ENCODE measurements at places on chromosomes 5 and 9.

GRCh38 chr5:137828180-137828579 is 39.5 kb upstream of the MYOT start:
- DNase-seq, result no peak

GRCh38 chr5:66929995-66930394 is 266.6 kb downstream of the CD180 start:
- no peak for DNase-seq

DNA sequence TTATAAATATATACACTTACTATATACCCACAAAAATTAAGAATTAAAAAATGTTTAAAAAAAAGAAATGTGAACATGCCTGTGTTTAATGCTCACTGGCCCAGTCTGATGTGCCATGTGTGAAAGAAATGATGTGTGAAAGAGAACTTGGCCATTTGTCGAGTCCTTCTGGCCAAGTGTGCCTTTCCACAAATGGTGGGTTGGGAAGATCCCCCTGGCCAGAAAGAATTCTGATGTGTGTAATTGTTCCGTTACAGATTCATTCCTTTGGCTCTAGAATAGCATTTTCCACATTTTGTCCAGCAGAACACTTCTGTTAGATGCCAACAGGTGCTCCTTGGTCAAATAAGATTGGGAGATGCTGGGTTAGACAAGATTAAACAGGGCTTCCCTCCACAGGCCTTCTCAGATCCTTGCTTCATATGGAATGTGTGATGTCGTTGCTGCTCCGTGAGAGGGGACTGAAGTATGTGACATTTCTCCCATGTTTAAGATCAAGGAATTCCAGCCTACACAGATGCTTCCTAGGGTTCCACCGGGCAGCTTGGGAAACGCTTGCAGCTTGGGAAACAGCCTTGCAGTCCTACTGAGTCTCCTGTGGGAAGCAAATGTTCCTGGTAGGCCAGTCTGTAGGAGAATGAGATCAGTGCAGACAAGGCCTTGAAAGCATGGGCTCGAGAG is 32.1 kb downstream of the GDNF start:
- no peak for DNase-seq

GRCh38 chr9:89243296-89244061 is 64.9 kb upstream of the SHC3 start:
- no peak for DNase-seq

DNA sequence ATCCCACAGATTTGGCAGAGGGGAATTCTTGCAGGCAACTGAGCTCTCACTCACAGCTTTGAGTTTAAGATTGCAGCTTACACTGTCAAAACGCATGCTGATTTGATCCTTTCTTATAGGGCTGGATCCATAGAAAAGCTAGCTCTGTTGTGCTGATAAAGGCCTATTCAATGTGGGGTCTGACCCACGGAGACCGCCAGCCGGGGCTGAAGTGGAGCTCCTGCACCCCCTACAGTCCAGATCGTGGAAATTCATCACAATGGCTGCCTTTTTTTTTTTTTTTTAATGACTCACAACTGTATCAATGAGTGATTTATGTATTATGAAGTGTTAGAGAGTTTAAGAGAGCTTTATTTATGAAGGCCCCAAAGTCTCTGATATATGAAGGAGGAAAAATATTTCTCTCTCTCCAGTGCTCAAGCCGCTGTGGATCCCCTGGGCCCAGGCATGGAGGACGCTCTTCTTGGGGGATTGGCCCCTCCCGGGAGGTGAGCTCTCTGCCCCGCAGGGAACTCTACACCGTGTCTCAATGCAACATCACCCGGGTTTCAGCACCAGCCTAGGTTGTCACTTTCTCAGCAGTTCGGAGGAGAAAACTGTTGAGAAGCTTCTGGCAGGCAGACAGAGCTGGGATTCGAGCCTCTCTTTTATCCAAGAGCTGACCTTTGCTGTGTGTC is 700.2 kb downstream of the IRX1 start:
- DNase-seq, result no peak

DNA sequence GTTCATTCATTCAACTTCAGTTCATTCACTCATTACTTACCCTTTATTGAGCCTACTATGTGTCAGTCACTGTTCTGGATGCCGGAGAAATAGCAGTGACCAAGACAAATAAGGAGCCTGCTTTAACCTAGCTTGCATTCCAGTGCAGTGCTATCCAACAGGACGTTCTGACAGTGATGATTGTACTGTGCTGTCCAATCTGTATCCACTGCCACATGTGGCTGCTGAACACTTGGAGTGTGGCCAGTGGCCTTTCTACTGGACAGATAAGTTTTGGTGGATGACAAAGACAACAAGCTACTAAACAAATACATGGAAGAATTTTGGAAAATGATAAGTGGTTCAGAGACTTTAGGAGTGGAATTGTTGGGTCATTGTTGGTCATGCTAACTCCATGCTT is 33.6 kb downstream of the SUB1 start:
- DNase-seq, result no peak

DNA sequence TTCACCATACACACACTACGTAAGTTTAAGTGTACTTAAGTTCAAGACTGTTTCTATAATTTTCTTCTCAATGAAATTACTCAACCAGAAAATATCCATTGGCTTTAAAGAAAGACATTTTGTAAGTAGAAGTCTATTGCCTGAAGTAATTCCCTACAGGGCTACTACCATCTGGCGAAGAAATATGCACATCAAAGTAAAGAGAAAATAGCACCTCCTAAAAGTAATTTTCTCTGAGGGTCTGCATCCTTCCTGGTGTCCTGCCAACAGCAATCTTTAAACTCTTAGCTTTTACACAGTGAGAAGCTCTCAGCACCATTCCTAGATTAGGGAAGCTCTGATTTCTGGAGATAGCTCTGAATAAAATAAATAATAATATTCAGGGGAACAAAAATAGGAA is 498.5 kb upstream of the TYRP1 start:
- no peak for DNase-seq

DNA sequence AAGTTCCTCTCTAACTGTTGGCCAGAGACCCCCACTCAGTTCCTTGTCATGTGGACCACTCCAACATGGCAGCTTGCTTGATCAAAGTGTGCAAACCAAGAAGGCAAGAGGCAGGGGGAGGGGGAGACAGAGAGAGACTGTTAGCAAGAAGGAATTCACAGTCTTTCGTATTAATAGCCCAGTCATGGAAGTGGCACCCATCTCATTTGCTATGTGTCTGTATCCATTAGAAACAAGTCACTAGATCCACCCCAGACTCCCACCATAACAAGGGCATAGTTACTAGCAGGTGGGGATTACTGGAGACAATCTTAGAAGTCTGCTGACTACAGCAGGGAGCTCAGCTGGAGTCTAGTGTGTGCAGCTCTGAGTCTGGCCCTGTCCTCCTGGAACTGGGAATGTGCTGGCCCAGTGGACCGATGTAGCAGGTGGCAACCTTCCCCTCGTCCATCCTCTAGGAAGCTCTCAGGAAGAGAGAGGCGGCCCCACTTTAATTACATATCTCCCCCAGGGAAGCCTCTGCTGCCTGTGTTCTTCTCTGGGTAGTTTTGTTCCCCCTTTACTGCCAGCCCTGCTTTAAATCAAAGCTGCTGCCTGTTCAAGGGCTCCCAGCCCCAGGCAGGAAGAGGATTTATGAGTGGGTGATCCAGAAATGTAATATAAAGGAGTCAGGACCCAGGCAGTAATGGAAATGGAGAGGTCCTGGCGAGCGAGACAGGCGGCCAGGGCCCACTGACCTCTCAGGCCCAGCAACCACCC is 47.8 kb upstream of the ALDH1B1 start:
- DNase-seq, result no peak

DNA sequence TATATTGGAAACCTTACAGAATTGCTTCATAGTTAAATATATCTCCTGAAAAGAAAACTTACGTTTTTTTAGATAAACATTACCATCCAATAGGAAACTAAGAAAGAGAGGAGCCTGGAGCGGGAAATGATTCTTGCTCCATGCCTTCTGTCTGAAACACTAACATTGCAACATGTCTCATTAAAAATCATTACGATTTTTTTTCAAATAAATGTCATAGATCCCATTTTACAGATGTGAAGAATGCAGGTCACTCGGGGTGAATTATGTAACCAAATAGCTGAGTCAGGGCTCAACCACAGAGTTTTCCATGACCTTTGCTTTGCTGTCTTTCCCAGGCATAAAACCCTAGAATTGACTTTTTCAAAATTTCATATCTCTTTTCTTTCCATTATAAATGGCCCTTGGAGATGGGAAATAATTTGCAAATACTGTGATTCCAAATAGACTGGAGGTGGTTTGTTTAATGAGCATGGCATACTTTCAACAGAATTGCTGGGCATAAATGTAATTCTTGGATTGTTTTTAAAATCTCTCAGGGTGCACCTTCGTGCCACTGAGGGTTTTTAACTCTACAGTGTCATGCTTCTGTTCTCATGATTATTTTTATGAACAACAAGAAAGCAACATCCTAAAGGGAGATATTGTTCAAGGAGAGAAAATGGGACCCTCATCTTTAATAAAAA is 302.8 kb downstream of the EBF1 start:
- no peak for DNase-seq

- no peak for DNase-seq
These were observed 12.1 kb downstream of the SLC22A5 start for GRCh38 chr5:132381614-132382013.

DNA sequence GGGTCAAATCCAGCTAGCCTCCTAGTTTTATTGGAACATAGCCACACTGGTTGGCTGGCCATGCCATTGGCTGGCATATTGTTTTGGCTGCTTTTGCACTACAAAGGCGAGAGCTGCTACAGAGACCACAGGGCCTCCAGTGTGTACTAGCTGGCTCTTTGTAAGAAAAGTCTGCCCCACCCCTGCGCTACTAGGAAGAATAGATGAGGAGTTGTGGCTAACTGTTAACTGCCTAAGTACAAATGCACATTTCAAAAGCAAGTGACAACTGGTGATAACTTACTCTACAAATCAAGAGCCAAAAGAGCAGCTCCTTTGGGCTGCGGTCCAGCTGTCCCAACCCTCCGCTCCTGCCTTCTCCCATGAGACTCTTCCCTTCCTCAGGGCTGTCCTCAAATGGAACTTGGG is 63.9 kb downstream of the SERINC5 start:
- no peak for DNase-seq

DNA sequence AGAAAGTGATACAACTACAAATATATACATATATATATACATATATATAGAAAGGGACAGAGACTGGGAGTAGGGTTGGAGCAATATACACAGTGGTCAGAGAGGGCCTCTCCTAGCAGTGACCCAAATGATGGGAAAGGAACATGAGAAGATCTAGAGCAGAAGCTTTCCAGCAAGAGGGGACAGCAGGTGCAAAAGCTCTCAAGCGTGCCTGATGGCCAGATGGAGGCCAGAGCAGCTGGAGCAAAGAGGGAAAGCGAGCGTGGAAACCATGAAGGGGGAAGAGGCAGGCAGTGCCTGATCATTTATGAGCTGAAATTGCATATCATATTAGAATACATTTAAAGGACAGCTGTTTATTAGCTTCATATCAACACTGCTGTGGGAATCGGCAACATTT is 7.6 kb upstream of the GRPEL2 start:
- DNase-seq, result peak; percentile 63

- peak; percentile 76 for DNase-seq
These were observed 318.1 kb downstream of the PIK3R1 start for GRCh38 chr5:68533571-68534084.

- no peak for DNase-seq
These were observed 3.6 kb upstream of the SHROOM1 start for GRCh38 chr5:132834057-132834456.

DNA sequence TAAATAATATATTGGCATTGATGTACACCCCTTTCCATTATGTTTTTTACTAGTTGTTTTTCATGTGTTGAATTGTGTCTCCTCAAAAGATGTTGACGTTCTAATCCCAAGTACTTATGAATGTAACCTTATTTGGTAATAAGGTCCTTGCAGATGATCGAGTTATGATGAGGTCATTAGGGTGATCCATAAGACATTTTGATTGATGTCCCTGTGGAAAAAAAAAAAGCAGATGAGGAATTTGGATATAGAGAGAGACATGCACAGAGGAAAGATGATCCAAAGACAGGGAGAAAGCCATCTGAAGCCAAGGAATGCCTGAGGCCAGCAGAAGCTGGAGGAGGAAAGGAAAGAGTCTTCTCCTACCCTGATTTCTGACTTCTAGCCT is 632.7 kb downstream of the TLR4 start:
- no peak for DNase-seq

GRCh38 chr9:79013715-79014610 is 557.8 kb upstream of the TLE4 start:
- DNase-seq, result no peak

GRCh38 chr9:38235244-38235643 is 157.3 kb upstream of the ALDH1B1 start:
- DNase-seq, result no peak

DNA sequence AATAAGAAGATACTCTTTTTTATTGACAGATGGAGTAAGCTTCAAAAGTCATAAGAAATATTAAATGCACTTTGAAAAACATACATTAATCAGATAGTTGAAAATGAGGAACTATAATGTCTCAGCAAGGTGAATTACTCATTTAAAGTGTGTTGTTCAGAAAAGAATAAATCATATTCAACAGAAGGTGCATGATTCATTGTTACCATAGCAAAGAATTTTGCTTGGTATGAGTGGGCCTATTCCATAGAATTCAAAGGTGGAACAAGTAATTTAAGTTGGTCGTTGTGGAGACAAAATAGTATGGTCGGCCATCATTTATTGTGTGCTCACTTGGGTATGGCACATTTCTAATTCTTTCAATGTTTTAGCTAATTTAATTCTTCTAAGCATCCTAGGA is 1920.2 kb upstream of the CDH9 start:
- DNase-seq, result no peak

DNA sequence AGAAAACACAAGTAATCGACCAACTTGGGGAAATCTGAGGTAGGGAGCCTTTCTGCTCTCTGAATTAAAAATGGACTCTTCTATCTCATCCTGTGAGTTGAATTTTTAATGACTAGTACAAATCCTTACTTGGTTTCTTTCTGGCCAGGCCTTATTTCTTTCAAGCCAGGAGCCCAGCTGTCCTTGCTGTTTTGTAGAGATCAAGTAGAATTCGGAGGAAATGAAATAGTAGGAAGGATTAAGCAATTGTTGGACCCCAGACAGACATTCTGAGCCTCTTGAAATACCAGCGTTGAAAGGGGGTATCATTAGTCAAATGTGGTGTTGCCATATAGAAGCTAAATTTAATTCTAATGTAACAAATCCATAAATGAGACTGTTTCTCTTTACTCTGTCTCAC is 53.7 kb upstream of the SMIM15 start:
- no peak for DNase-seq

- DNase-seq, result peak; percentile 48
These were observed 155.5 kb upstream of the NMUR2 start for GRCh38 chr5:152560512-152561137.

DNA sequence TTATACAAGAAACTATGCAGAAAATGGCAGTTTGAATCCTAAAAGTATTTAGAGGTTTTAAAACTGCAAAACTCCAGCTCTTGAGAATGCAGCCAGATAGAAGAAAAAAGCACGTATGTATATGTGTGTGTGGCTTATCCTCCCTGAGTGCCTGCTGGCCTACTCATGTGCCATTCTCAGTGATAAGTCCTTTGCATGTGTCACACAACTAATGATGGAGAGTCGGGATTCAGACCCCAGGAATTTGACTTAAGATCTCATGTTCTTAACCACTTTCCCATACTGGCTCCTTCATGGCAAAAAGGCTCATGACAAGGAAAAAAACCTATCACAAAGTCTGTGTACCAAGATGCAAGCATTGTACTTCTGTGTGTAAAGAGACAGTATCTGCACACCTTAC is 26.6 kb downstream of the SMARCA2 start:
- DNase-seq, result no peak

- peak; percentile 8 for DNase-seq
These were observed 1.0 kb downstream of the TLE4 start for GRCh38 chr9:79572608-79573411.
